ENCODE measurements at places on chromosomes 4 and X. TPM values are rescaled to one million over a fixed set of nuclear protein-coding genes. Genes with fewer than 3 reads are reported as not detected.

APBB2 gene
- total RNA-seq: 56.2 TPM

RBM10 gene
- total RNA-seq: 37.6 TPM

DNA sequence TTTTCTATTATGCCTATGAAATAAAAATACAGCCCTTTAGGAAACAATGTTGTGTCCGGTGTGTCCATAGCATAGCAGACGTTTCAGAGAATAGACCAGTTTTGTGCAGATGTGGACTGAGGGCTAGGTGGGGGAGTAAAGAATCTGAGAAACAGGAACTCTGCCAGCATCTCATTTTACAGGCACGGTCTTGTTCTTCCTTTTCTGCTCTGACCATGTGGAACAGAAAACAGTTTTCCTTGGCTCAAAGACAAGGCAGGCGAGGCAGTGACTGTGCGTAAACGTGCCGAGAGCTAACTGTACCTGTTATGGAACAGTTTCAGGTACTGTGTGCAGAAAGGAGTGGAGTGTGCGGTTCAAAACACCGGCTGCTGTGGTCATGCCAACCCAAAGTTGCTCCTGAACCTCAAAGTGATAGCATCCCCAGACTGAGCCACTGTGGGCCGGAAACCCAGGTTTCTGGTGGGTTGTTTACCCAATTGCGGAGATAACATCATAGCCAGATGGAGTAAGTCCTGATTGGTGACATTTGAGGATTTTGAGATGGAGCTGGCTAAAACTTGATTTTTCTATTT is 20.2 kb downstream of the CNGA2 start:
- no peaks in the 10 kb centered on the region for H3K27me3 ChIP-seq
- DNase-seq: peak; percentile 73
- no peaks in the 10 kb centered on the region for H3K4me1 ChIP-seq
- H3K36me3 ChIP-seq: no peaks in the 10 kb centered on the region

DNA sequence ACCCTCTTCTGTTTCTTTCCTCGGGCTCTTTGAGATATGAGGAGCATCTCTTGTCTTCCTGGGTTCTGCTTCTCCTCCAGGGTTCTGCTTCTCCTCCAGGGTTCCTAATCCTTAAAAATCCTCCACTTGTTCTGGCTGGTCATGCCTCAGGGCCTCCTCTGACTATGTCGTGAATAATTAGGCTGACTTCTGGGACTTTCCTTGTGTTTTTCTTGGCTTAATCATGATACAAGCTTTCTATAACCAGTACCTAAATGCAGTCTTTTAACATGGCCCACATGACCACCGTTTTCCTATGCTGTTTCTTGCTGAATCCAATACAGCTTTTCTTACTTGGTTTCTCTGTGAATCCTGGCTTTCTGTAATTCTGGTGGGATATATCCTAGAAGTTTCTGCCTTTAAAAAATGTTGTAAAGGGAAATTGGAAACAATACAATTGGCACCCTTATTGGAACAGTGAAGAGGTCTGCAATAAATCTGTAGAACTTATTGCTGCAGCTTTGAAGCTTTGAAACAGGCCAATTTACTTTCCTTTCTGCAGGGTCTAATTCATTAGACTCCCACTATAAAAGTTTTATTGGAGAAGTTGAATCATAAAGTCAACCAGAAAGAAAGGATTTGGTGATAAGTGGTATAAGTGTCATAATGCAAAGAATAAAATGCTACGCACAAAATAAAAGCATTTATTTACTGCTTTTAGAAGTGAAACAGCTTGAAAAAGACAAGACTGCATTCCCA is 213.1 kb downstream of the UGT8 start:
- DNase-seq: no peak
- no peaks in the 10 kb centered on the region for H3K27me3 ChIP-seq
- H3K27ac ChIP-seq: no peak overlapping the region
- H3K4me1 ChIP-seq: peaks cover 11% of the 10 kb centered on the region
- no peaks in the 10 kb centered on the region for H3K36me3 ChIP-seq

DNA sequence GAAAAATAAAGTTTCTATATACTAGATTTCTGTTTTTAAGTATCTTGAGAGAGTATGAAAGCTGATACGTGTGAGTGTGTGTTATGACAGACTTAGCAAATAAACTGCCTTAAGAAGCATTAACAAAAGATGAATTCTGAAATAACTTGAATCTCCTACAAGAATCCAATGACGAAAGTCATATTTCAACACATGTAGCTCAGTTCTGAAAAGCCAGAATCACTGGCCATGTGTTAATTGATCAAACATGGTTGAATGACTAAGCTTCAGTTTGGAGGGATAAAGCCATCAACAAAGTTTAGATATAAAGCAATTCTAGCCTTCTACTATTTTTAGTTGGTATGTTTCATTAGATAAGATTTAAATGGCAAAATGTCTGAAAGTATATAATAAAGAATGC is 88.5 kb upstream of the ETNPPL start:
- peaks cover 30% of the 10 kb centered on the region for H3K4me1 ChIP-seq
- no peaks in the 10 kb centered on the region for H3K27me3 ChIP-seq
- H3K36me3 ChIP-seq: no peaks in the 10 kb centered on the region

DNA sequence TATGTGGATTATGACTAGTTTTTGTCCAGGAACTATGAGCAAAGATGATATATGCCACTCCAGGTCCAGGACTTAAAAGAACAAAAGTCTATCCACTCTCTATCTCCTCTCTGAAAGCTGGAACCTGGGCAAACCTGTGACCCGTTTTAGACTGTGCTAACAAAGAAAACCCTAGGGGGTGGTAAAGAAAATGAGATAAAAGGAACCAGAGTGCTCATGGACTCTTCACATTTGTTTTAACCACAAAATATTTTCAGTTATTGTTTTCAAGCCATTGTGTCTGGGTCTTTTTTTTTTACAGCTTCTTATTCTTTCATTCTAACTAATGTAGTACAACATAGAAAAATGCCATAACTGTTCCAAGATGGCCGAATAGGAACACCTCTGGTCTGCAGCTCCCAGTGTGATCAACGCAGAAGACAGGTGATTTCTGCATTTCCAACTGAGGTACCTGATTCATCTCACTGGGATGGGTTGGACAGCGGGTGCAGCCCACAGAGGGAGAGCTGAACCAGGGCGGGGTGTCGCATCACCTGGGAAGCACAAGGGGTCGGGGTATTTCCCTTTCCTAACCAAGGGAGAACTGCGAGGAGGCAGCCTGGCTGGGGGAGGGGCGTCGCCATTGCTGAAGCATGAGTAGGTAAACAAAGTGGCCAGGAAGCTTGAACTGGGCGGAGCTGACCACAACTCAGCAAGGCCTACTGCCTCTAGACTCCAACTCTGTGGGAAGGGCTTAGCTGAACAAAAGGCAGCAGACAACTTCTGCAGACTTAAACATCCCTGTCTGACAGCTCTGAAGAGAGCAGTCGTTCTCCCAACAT is 45.1 kb downstream of the CHM start:
- H3K27me3 ChIP-seq: no peaks in the 10 kb centered on the region
- peak overlapping the region; percentile 66 for H3K27ac ChIP-seq
- H3K4me3 ChIP-seq: no peak overlapping the region
- peaks cover 31% of the 10 kb centered on the region for H3K4me1 ChIP-seq
- no peak for DNase-seq

DNA sequence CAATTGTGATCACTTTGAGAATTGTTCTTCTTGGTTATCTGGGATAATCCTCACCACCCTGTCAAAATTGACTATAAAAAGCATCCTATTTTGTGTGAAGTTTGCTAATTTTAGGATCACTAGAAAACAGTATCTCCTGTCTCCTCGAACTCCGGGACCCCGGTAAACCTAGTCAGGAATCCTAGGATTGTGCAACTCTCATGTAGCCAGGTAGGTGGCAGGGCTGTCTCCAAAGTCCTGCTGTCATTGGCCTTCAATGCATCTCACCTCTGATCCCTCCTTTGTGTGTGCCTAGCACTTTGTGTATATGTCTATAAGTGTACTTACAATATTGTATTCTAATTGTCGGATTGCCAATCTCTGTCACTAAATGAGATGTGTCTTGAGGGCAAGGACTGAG is 1564.8 kb downstream of the RPA4 start:
- no peaks in the 10 kb centered on the region for H3K4me1 ChIP-seq
- no peaks in the 10 kb centered on the region for H3K27me3 ChIP-seq
- no peak overlapping the region for H3K27ac ChIP-seq
- H3K4me3 ChIP-seq: no peak overlapping the region

Data from osteocyte (in vitro differentiated cells).